Brain microvascular endothelial cell (primary cell): ENCODE measurements at places on chromosomes 1 and 21.

DNA sequence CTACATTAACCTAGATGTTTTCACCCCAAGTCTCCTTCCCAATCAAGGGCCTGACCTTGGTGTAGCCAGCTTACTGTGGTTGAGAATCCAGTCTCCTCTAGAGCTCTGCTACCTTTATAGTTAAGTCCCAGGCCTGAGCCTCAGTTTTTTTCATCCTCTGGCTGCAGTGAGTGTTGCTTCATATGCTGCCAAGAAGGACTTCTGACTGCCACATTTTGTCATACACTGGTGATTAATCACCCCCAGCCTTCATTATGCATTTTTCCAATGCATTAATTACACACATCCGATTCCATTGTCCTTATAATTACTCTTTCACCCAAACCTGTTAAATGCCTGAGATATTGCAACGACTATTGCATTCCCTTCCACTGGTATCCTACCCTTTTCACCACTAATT is 66.3 kb upstream of the FGGY start:
- no peak for DNase-seq

GRCh38 chr1:112744009-112744578 is 29.0 kb upstream of the PPM1J start:
- peak; percentile 43 for DNase-seq

DNA sequence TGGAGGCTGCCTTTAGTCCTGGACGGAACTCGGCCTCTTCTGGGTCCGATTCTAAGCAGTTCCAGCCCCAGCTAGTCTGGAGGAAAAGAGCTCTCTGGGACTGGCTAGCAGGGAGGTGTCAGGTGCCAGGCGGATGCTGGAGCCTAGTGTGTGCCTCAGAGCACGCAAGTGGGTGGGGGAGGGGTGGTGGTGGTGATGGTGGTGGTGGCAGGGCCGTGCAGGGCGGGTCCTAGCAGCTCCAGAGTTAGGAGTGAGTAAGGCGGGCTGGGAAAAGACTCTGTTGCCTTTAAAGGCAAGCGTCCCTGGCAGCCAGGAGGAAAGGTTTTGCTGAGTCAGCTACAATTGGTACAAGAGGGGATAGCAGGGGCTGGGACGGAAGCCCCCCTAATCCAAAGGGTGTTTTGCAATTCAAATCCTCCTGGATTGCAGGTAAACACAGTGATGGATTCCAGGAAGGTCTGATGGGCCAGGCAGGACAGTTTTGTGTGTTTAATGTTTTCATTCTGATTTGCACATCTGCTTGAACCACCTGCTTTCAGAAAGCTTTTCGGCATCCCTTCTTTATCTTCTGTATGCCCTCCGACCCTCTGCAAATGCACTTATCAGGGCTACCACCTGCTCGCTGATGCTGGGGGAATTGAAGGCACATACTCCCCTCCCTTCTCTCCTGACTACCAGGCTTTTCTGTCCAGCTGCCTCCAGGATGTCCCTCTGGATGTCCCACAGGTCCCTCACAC is 4.1 kb upstream of the SLC2A1 start:
- DNase-seq, result no peak

GRCh38 chr1:151635479-151636072 is 23.7 kb downstream of the SNX27 start:
- DNase-seq, result no peak
